HCEC 1CT (cell line): ENCODE measurements at places on chromosomes 6 and 20.

- peak; percentile 33 for DNase-seq
These were observed 103.5 kb downstream of the LAMP5 start for GRCh38 chr20:9617940-9618339.

DNA sequence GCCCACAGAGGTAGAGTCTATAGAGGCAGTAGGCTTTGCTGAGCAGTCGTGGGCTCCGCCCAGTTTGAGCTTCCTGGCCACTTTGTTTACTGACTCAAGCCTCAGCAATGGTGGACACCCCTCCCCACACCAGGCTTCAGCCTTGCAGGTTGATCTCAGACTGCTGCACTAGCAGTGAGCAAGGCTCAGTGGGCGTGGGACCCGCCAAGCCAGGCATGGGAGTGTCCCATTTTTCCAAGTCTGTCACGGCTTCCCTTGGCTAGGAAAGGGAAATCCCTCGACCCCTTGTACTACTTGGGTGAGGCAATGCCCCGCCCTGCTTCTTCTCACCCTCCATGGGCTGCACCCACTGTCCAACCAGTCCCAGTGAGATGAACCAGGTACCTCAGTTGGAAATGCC, 135.3 kb upstream of the NT5E start:
- no peak for DNase-seq

- no peak for DNase-seq
These were observed 4.3 kb downstream of the ZBTB9 start for GRCh38 chr6:33458676-33459075.

GRCh38 chr20:40494248-40494647, 194.8 kb downstream of the MAFB start:
- no peak for DNase-seq

DNA sequence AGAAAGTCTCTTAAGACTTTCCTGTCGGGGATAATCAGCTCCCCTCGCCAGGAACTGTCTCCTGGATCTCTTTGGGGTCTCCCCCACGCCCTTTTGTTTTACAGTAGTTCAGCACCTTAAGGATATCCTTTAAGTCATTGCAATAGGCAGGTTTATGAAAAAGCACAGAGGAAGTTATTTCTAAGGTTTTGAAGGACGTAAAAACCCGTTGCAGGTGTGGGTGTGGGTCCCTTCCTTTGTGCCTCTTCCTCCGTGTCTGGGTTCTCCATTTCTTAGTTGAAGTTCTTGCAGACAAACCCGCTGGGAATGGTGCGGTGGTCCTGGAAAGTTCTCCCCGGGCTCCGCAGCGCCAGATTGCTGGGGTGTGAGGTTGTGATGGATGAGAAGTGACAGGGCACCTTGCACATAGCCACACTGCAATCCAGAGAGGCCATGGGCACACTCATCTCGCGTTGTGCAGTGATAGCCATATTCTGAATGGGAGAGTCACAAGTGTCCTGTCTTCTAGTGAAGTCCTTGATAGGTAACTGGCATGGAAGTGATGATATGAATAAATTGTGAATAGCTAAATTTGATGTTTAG, 65.2 kb downstream of the GTF2H5 start:
- no peak for DNase-seq

- no peak for DNase-seq
These were observed 541.7 kb upstream of the BTBD3 start for GRCh38 chr20:11375966-11376365.

DNA sequence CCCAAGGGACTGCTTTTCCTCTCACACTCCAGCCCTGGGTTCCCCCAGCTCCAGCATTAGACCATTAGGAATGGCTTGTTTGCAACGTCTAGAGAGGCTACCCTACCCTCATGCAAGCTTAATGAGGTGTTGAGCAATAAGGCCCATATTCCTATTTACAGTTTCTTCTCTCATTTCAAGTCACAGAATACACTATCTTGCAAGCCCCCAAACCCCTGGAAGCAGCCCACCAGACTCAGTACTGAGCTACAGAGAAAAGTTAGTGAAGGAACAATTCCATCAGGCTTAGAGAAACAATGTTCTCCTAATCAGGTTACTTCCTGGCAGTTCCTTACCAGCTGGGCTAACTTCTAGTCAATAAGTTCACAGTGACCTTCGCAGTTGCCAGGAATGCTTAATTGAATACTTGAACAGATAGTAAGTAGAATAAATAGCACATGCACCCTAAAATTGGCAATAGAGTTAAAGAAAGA, 606.5 kb upstream of the NOX3 start:
- no peak for DNase-seq

DNA sequence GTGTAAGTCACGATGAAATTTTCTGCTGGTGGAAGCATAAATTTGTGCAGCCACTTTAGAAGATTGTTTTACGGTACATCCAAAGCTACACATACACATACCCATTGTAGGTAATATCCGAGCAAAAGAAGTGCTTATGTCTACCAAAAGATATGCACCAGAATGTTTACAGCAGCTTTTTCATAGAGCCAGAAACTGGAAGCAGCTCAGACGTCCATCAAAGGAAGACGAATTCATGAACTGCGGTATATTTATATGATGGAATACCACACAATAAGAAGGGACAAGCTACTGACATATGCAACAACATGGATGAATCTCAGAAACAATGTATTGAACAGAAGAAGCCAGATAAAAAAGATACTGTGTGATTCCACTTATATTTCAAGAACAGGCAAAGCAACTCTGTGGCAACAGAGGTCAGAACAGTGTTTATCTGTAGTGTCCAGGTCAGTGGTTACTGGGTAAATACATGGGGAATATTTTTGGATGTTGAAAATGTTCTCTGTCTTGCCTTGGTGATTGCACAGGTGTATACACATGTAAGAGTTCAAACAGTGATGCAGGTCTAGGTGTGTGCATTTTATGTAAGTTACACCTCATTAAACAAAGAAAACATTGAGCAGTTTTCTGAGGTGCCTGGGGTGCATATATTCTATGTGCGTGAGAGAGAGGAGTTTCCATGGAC, 51.9 kb upstream of the EXOC2 start:
- DNase-seq = no peak

DNA sequence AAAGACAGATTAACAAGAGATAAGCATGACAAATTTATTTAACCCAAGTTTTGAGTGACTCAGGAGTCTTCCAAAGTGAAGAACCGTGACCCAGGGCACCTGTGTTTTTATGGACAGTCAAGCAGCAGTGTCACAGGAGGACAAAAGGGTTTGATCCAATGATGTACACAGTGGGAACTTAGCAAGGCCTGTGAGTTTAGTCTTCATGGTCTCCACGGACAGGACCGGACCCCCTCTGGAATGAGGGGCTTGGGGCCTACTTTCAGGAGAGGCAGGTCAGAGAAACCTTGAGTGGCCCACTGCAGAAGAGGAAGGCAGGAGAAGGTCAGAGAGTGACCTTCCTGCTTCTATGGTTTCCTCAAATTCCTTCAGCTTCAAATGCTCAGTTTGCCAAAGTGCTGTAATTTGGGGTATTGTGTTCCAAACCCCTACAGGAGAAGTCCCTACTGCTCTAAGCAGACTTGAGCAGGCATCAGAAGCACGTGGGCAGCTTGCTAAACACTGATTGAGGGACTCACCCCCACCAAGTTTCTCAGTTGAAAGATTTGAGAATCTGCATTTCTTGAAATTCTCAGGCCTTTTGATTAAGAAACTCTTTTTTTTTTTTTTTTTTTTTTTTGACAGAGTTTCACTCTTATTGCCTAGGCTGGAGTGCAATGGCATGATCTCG, 26.4 kb upstream of the ZMYND8 start:
- no peak for DNase-seq

DNA sequence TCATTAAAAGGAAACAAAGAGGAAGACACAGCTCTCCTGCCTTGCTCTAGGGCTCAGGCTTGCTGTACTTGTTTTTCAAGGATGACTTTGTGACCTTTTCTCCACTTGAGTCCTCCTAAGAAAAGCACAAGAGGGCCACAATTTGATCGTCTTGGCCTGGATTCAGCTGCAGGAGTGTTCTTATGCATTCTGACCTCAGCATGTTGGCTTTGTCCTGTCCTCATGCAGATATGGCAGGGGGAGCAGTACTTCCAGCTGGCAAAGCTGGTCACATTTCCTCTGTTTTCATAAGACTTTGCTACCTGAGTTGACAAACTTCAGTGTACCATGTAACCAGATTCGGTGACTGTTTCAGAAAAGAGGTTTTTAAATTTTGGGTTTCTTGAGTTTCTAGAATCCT, 30.8 kb downstream of the KDM1B start:
- DNase-seq = no peak

GRCh38 chr20:39829256-39829655, 859.8 kb downstream of the MAFB start:
- DNase-seq = no peak

DNA sequence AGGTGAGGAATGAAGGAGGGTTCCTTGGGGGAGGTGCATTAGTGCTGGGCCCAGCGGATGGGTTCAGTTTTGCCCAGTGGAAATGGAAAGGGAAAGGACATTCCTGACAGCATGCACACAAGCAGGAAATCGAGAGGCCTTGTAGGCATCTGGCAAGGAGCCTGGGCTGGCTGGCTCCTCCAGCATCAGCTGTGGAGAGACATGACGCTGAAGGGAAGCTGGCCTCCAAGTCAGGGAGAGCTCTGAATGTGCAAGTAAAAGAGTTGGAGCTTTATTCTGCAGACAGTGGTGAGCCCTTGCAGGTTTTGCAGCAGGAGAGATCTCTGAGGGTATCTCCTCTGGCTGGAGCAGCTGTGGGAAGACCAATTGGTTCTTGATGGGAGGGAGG, 154.3 kb downstream of the MRPL14 start:
- peak; percentile 80 for DNase-seq
